ENCODE measurements at places on chromosomes 3 and 15. TPM values are rescaled to one million over a fixed set of nuclear protein-coding genes. Genes with fewer than 3 reads are reported as not detected.

Gene CCR5
- total RNA-seq = not detected

Gene AADACL2
- not detected for total RNA-seq

DNA sequence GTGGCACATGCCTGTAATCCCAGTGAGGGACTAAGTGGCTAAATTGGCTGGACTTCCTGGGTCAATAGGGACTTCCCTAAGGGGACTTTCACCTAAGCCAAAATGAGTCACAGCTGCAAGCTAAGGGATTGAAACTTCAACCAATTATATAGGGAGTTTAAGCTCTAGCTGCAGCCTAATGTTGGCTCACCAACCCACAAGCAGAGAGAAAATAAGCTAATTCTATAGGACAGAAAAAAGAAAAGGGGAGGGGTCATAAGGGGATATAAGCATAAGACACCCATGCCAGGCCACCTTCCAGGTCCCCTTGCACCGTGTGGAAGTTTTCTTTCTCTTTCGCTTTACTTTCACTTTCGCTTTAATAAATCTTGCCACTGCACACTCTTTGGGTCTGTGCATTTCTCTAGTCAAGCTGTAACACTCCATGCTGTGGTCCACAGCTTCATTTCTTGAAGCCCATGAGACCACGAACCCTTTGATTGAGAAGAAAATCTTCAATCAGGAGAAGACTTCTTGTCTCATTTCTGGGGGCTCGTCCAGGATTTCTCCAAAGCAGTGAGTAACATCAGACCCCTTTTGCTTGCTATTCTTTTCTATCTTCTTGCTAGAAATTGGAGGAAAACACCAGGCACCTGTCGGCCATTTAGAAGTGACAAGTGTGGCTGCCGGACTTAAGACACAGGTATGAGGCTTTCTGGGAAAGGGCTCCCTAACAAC lies 192.3 kb downstream of the IGSF11 start:
- no peaks in the 10 kb centered on the region for H3K27me3 ChIP-seq
- peak; percentile 26 for DNase-seq
- no peak overlapping the region for H3K27ac ChIP-seq
- no peaks in the 10 kb centered on the region for H3K36me3 ChIP-seq

GRCh38 chr3:102299125-102299877 lies 135.5 kb upstream of the ZPLD1 start:
- no peak for DNase-seq
- H3K36me3 ChIP-seq = no peaks in the 10 kb centered on the region
- peaks cover 10% of the 10 kb centered on the region for H3K4me1 ChIP-seq
- H3K27ac ChIP-seq = no peak overlapping the region
- no peak overlapping the region for H3K4me3 ChIP-seq
- no peaks in the 10 kb centered on the region for H3K27me3 ChIP-seq

- no peaks in the 10 kb centered on the region for H3K4me1 ChIP-seq
- no peaks in the 10 kb centered on the region for H3K36me3 ChIP-seq
- DNase-seq = no peak
- no peak overlapping the region for H3K27ac ChIP-seq
- H3K27me3 ChIP-seq = no peaks in the 10 kb centered on the region
Measured at GRCh38 chr15:91572110-91572509, 281.4 kb upstream of the SLCO3A1 start.

Measured in neural progenitor cell (in vitro differentiated cells).